ENCODE measurements at places on chromosomes 3 and 15.

- DNase-seq, result no peak
Measured at GRCh38 chr15:100241572-100242482, 99.9 kb downstream of the ADAMTS17 start.

- DNase-seq, result no peak
Measured at GRCh38 chr3:37126856-37127255, 47.5 kb downstream of the LRRFIP2 start.

DNA sequence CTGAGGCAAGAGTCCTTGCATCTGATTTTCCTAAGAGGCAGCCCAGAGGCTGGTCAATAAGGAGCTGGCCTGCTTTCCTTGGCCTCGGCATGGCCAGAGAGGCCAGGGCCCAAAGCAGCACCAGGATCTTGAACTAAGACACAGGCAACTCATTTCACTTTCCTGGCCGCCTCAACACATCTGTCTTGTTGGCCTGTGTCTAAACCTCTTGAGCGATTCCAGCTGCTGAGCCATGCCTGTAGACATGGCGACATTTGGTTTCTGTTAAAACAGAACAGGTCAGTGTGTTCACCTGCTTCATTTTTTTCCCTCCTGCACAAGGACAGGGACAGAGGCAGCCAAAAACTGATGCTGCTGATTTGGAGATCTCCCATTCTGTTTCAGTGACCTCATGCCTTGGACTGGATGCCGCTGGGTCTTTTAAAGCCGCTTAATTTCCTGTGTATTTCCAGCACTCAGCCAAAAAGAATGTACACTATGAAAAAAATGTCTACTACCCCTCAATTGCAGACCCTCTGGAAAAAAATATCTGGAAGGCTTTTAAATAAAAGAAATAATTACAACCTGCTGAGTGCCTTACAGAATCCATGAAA, 266.6 kb upstream of the ICE2 start:
- no peak for DNase-seq

GRCh38 chr3:2826453-2826852, 283.7 kb downstream of the IL5RA start:
- no peak for DNase-seq

DNA sequence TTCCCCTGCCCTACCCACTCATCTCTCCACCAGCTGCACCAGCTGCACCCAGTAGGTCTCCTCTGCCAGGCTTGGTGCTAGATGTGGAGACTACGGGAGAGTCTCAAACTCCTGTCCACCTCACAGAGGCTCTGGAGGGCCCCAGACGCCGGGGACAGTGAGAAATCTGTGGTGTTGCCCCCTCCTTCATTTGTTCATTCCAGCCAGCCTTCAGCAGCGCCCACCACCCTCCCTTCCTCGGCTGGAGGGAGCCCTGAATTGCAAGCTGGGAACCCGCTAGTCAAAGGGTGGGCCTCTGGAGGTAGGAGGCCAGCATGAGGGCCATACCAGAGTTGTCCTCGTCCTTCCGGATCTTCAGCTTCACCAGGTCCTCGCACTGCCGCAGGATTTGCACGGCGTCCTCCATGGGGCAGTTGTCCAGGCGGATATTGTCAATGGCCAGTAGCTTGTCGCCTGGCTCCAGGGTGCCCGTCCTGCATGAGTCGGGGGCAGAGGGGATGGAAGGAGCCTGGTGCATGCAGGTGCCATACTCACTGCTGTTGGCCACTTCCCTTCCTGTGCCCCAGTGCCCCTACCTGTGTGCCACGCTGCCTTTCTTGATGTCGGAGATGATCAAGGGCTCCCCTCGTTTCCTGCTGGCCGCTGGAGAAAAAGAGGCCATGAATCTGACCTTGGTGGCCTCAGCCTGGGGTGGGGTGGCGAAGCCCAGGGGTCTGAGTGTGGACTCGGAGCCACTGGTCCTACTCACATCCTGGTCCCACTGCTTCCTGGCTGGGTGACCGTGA, 29.1 kb downstream of the GRIP2 start:
- no peak for DNase-seq

DNA sequence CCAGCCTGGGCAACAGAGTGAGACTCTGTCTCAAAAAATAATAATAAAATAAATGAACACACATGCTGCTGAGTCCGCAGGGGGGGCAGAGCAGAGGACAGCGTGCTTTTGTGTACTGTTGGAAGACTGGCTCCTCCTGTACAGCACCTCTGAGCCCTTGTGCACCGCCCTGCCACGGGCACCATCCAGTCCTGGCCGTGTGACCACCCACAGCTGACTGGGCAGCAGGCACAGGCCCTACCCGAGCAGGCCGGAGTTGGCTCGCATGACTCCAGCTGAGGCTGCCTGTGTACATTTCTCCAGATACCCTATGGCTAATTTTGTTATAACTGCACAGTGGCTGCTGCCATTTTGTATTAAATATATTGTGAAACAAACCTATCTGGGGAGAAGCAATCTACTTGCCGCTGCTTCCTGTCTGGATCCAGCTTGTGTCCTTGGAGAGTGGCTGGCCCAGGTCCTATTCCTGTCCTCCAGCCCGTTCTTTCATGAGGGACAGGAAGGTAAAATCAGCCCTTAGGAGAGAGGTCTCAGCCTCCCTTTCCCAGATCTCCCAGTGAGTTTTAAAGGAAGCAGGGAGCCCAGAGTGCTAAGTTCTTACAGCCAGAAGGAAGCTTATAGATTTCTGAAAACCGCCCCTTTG, 14.6 kb downstream of the IVD start:
- DNase-seq, result no peak

GRCh38 chr3:39110041-39110639, 2.7 kb downstream of the TTC21A start:
- no peak for DNase-seq

DNA sequence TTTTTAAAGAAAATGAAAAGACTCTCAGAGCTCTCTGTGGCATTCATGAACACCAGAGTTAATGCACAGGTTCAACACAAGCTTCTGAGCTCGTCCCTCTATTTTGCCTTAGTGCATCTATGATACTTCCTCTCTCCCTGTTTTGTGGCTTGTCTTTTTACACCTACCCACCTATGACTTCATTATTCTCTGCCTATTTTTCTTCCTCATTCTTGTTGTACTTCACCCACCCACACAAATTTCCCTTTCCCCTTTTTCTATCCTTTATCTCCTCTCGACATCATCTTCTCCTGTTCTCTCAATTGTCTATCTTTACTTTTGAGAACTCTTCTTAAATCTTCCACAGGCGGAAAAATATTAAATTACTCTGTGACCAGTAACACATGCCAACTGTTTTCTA, 48.6 kb downstream of the OR5H15 start:
- no peak for DNase-seq

DNA sequence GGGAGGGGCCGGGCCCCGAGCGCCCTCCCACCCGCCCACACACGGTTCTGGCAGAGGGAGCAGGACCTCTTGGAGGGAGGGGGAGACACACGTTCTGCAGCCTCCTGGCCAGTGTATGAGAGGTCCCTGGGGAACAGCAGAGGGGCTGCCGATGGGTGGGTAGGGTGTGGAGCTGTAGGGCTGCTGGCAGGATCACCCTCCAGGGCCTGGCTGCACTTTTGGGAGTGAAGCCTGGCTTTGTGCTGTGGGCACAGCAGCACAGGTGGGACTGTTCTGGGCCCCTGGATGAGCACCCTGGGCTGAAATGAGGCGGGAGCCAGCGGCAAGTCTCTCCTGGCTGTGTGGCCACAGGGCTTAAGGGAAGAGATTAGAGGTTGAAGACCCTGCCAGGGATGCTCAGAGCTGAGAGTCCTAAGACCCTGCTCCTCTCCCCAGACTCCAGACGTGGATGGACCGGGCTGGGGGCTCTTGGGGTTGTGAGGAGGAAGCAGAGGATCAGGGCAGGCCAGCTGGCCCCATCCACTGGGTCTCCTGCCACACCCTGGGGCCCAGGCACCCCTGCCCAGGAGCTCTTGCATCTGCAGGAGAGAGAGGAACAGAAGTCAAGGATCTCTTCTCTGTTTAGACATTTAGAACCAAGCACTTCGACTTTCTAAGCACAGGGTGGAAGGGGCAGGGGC, 45.2 kb downstream of the RGMA start:
- DNase-seq, result no peak

GRCh38 chr15:41530363-41530956, 13.6 kb downstream of the RPAP1 start:
- DNase-seq, result no peak

- DNase-seq, result no peak
Measured at GRCh38 chr3:124007186-124007585, 15.3 kb upstream of the ROPN1 start.

DNA sequence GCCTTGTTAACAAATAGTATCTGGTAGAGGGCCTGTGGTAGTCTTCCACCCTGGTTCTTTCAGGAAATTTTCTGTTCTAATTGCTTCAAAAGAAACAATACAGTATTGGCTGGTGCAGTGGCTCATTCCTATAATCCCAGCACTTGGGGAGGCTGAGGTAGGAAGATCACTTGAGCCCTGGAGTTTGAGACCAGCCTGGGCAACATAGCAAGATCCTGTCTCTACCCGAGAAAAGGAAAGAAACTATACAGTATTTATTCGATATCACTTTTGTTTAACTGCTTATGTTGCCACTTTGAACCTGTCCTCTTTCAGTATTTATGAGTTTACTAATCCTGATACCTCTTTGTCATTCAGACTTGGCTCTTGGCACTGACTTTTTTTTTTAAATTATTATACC, 4.5 kb downstream of the MKRN2 start:
- DNase-seq, result no peak

- DNase-seq, result no peak
Measured at GRCh38 chr3:176655404-176656094, 541.7 kb downstream of the TBL1XR1 start.

- no peak for DNase-seq
Measured at GRCh38 chr3:59854-60253, 136.7 kb upstream of the CHL1 start.

DNA sequence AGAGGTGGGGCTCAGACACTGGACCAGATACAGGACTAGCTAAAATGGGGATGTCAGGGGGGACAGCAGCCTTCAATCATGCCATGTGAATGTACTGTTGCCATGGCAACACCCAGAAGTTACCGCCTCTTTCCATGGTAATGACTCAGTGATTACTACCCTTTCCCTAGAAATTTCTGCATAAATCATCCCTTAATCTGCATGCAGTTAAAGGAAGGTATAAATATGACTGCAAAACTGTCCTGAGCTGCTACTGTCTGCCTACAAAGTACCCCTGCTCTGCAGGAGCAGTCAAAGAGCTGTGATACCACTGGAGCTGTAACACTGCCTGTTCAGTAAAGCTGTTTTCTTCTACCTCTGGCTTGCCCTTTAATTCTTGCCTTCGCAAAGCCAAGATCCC, 168.2 kb downstream of the PEAK1 start:
- DNase-seq, result no peak

GRCh38 chr15:66292571-66293418, 573 bp upstream of the DIS3L start:
- DNase-seq, result no peak
